ENCODE measurements at places on chromosomes 7 and 10.
A peak's percentile ranks its signal among the peaks of the same experiment; 100 is the strongest.

GRCh38 chr7:63067897-63068585, 930.6 kb upstream of the ZNF722 start:
- no peak for DNase-seq

- no peak for DNase-seq
Observed at GRCh38 chr10:114017271-114017670, 26.4 kb upstream of the ADRB1 start.

- DNase-seq: no peak
Observed at GRCh38 chr7:111529507-111530355, 32.6 kb downstream of the IMMP2L start.

- peak; percentile 62 for DNase-seq
Observed at GRCh38 chr10:80535671-80536360, 1.9 kb upstream of the SH2D4B start.

DNA sequence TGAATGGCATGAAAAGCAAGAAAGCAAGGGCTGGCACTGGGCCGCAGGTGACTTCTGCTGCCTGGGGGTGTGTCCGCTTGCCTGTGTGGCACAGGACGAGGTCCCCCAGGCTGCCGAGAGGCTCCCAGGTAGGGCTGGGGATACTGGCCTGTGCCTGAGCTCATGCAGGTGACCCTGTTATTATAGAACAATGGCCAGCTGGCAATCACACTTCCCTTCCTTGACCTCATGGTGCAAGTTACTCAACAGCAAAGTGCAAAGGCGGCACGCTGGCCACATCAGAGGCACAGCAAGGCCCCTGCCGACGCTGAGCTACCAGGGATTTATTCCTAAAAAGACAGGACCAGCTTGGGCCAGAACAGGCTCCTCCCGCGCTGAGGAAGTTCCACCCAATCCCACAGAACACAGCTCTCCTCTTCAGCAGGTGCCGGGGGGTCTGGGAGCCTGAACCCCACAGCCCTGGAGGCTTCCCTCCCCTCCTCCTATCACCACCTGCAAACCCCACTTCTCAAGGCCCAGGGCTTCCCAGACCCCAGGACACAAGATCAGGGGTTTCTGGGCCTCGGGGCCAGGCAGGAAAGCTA, 1.4 kb upstream of the ADAM8 start:
- no peak for DNase-seq

GRCh38 chr7:22210355-22210754, 146.6 kb downstream of the RAPGEF5 start:
- DNase-seq: no peak

GRCh38 chr7:93890041-93890463, 501 bp downstream of the TFPI2 start:
- no peak for DNase-seq

DNA sequence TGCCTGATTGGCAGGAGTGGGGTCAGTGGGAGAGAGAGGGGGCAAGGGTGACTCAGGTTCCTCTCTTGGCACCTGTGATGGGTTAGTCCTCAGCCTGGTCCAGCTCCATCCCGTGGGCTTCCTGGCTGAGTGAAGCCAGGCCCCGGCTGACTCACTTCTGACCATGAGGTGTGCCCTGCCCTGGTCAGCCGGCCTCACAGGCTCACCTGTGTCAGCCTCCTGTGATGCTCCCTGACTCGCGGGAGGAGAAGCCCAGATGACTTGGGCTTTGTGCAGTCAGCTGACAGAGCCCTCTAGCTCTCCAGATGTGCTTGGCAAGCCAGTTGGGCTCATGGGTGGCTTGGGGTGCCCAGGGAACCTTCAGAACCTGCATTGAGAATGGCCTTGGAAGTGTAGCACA, 16.0 kb upstream of the PPIF start:
- DNase-seq: no peak

- no peak for DNase-seq
Observed at GRCh38 chr7:159139202-159139601, 5.5 kb downstream of the VIPR2 start.

DNA sequence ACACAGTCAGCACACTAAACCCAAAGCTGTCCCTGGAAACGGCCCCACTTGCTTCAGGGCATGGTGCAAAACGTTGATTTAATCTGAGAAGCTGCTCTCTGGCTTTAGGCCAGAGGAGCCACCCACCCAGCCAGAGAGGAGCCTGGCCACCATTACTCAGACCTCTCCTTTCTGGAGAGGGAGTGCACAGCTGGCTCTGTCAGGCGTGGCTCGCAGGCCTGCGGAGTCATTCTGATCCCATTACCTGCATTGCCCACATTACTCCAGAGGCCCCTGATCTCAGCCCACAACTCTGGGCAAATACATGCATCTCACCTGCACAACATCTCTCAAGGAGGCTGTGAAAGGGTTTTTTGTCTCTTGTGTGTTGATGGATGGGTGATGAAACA, 370.0 kb upstream of the IGFBP3 start:
- DNase-seq: no peak

GRCh38 chr7:84196084-84196503, 1.5 kb upstream of the SEMA3A start:
- DNase-seq: no peak

DNA sequence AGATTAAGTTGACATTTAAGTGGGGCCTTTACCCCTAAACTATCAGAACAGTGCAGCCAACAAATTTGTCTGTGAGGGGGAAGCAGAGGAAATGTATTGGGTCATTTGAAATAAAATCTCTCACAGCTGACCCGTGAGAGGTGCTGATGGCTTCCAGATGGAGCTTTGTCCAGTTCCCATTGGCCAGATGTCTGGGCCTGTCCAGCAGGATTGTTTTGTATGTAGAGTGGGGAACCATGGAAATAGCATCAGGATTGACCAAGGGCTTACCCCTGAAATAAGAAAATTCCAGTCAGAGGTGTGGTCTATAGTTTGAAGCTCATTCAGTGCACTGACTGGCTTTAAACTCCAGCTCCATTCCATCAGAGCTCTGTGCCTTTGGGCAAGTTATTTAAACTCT, 50.6 kb downstream of the INHBA start:
- no peak for DNase-seq

- DNase-seq: no peak
Observed at GRCh38 chr10:4889959-4890358, 64.0 kb downstream of the AKR1E2 start.
